ENCODE measurements at places on chromosomes 2 and 18. TPM values are rescaled to one million over a fixed set of nuclear protein-coding genes. Genes with fewer than 3 reads are reported as not detected.
A peak's percentile ranks its signal among the peaks of the same experiment; 100 is the strongest.

The CROCC2 gene
- not detected for total RNA-seq

The RPS27A gene
- total RNA-seq = 1,474 TPM

- H3K4me3 ChIP-seq = no peak overlapping the region
- no peaks in the 10 kb centered on the region for H3K27me3 ChIP-seq
- no peaks in the 10 kb centered on the region for H3K4me1 ChIP-seq
- DNase-seq = peak; percentile 58
- no peaks in the 10 kb centered on the region for H3K36me3 ChIP-seq
Observed at GRCh38 chr2:241820625-241821384, 11.8 kb downstream of the NEU4 start.

DNA sequence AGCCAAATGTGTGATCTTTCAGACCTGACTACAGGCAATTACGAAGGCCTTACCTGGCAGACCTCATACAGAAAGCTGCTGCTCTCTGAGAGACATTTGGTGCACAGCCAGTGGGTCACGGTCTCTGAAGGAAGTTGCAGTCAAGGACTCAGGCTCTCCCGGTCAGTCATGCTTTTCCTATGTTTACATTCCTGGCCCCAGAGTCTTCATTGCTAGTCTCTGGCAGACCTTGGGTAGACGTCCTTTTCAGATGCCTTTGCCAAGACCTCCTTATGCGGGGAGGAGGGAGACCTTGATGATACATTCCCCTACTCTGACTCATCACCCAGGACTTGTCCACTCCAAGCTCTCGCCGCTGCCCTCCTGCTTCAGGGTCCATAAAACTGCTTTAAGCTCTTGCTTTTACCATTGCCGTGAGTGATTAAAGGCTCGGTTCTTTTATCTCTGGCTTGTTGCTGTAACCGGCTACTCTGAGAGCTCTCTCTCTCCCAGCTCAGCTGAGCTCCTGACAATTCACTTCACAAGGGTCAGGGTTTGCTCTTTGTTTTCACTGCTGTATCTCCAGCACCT, 62.0 kb upstream of the SLC35F5 start:
- H3K27ac ChIP-seq = peak overlapping the region; percentile 68
- peak overlapping the region; percentile 6 for H3K4me3 ChIP-seq
- DNase-seq = peak; percentile 86
- peaks cover 13% of the 10 kb centered on the region for H3K4me1 ChIP-seq
- no peaks in the 10 kb centered on the region for H3K27me3 ChIP-seq
- H3K36me3 ChIP-seq = no peaks in the 10 kb centered on the region

DNA sequence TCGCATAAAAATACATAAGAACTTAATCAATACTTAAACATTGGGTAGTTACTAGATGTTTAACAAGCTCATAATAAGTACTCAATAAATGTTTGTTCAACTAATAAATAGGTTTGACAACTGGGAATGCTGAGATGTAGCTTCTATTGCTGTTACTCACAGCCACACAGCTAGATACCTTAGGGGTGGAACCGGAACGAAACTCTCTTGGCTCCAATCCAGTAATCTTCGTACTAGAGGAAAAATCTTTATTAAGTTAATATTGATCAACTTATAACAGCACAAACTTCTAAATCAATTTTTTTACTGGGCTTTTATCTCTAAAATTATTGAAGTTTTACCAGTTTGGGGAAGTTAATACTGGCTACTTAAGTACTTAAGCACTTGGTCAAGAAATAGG, 247.8 kb downstream of the PAX3 start:
- H3K4me1 ChIP-seq = no peaks in the 10 kb centered on the region
- no peak overlapping the region for H3K4me3 ChIP-seq
- no peak for DNase-seq
- no peak overlapping the region for H3K27ac ChIP-seq
- H3K36me3 ChIP-seq = no peaks in the 10 kb centered on the region

DNA sequence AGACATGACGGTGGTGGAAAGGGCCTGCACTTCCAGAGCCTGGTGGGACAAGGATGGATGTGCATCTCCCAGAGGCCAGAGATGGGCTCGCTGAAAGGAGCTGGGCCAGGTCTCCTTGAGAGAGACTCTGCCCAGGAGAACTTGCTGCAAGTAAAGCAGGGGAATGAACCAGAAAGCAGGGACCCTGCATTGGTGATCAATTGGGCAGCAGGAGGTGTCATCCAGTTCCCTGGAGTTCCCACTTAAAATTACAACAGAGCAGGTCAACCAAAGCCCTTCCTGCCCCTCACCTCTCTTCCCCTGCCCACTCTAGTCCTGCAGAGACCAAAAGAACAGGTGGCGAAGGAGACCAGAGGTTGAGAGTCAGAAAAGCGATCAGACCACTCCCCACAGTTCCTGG, 69.7 kb upstream of the CAB39 start:
- no peak overlapping the region for H3K27ac ChIP-seq
- no peak for DNase-seq
- H3K27me3 ChIP-seq = no peaks in the 10 kb centered on the region
- no peaks in the 10 kb centered on the region for H3K4me1 ChIP-seq
- no peaks in the 10 kb centered on the region for H3K36me3 ChIP-seq
